M059J (cell line): ENCODE measurements at places on chromosomes 6 and 20. TPM values are rescaled to one million over a fixed set of nuclear protein-coding genes. Genes with fewer than 3 reads are reported as not detected.
A peak's percentile ranks its signal among the peaks of the same experiment; 100 is the strongest.

DNA sequence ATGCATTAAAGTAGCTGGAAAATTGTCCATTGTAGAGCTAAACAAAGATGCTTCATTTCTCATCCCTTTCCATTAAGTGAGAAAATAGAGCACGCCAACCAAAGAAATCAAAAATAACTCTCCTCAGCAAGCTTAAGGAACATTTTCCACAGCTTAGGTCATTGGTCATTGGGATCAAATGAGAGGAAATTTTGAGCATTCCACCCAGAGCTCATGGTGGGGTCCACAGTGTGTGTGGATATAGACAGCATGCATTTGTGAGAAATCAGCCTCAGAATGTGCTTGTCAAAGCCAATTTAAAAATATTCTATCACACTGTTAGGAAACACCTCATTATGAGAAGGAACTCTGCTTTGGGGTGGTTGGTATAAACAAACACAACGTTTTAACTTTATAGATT lies 97.2 kb downstream of the HDGFL1 start:
- no peak for DNase-seq

LY6G6C gene
- total RNA-seq, result not detected in 2 replicates

WFDC12 gene
- not detected in 2 replicates for total RNA-seq

GRCh38 chr6:167872538-167873210 lies 46.0 kb downstream of the AFDN start:
- DNase-seq, result no peak

DNA sequence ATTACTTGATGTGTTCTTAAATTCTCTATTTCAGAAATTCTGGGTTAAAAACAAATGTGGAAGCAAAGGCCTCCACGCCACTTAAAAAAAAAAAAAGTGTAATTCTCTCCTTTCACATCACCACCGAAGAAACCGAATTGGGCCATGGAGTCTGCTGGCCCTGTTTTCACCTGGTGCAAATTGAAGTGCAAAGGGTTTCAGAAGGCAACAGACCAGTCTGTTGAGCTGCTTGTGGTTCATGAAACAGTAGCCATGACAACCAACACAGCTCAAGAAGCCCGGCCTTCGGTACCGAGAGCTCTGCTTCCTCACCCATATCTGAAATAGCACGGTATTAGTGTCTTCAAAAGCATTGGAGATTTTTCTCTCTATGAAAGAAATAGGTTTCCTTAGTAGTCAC lies 63.1 kb downstream of the GMPR start:
- DNase-seq, result peak; percentile 17

- DNase-seq, result no peak
These were observed 22.7 kb downstream of the SYNDIG1 start for GRCh38 chr20:24492031-24492607.

OR11A1 gene
- total RNA-seq, result not detected in 2 replicates

- DNase-seq, result no peak
These were observed 8.5 kb downstream of the TAP2 start for GRCh38 chr6:32830017-32830416.
